Globus pallidus (tissue), 1 donor: ENCODE measurements at places on chromosomes 1 and 21.

- no peak for DNase-seq
Measured at GRCh38 chr21:26900980-26901379, 55.8 kb upstream of the ADAMTS1 start.

GRCh38 chr21:19326531-19327319, 923.1 kb upstream of the TMPRSS15 start:
- no peak for DNase-seq

- no peak for DNase-seq
Measured at GRCh38 chr1:107795441-107795840, 169.5 kb downstream of the VAV3 start.

- no peak for DNase-seq
Measured at GRCh38 chr1:119914071-119914470, 17.8 kb upstream of the ADAM30 start.

DNA sequence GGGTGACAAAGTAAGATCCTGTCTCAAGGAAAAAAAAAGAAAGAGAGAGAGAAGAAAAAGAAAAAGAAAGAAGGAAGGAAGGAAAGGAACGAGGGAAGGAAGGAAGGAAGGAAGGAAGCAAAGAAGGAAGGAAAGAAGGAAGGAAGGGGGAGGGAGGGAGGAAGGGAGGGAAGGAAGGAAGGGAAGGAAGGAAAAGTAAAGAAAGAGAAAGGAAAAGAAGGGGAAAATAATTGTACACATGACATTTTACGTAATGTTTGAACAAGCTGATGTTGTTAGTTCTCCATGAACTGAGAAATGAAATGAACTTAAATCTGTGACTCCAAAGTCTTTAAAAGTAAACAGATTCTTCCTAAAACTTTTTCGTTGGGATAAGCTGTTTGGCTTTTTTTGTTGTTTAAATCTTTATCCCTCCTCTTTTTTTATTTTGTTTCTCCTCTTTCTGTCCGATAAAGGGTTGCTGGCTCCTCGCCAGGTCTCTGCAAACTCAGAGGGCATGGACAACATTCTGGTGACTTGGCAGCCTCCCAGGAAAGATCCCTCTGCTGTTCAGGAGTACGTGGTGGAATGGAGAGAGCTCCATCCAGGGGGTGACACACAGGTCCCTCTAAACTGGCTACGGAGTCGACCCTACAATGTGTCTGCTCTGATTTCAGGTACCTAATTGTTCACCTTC, 59.8 kb downstream of the IL12RB2 start:
- no peak for DNase-seq

DNA sequence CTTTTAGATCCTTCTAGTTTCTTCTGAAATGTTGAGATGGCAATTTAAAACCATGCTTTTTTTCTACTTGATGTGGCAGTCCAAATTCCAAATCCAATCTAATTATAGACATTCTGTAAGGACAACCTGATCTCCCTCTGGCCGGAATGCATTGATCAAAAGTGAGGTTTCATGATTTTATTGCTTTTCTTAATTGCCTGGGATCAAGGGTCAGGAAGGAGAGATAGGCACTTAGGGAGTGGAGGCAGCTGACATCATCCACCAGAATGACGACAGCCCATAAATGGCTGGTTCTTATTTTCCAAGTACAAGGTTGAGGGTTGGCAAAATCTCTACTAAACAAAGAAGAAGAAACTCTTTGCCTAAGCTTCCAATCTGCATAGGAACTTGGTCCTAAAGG, 46.4 kb upstream of the SCCPDH start:
- DNase-seq, result no peak

DNA sequence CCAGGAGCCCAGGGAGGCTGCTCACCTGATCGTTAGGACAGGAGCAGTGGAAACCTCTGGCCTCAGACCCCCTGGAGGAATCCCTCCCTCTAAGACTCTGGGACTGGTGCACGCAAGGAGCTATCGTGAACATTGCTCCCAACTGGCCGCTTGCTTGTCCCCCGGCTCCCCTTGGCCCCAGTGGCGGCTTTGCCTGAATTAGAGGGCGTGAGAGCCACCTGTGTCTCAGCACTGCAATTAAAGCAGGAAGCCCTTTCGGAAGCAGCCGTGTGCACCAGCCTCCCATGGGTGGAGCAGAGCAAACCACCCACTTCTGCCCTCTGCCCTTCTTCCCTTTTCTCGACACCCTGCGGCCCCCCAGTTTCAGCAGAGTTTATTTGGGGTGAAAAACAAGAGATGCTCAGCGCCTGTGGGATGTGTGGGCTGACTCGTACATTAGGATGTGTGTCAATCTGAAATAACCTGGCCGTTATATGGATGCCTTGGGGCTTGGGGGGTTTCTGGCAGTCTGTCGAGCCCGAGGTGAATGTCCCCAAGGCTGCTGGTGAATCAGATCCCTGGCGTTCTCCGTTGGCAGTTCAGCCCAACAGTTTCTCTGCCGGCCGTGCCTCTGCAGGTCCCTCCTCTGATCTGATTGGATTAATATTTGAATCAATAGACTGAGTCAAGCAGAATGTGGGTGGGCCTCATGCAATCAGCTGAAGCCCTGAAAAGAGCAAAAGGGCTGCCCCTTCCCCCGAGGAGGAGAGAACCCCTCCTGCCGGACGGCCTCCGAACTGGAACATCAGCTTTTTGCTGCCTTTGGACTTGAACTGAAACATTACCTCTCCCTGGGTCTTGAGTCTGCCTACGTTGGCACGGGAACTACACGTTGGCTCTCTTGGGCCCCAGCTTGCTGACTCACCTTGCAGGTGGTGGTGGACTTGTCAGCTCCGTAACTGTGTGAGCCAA, 7.3 kb upstream of the UMODL1 start:
- DNase-seq, result no peak

GRCh38 chr1:2417833-2418225, 5.5 kb upstream of the PEX10 start:
- no peak for DNase-seq

- DNase-seq, result no peak
Measured at GRCh38 chr1:13679651-13680050, 20.3 kb upstream of the PRDM2 start.

- DNase-seq, result no peak
Measured at GRCh38 chr1:10978719-10979118, 33.7 kb upstream of the TARDBP start.

DNA sequence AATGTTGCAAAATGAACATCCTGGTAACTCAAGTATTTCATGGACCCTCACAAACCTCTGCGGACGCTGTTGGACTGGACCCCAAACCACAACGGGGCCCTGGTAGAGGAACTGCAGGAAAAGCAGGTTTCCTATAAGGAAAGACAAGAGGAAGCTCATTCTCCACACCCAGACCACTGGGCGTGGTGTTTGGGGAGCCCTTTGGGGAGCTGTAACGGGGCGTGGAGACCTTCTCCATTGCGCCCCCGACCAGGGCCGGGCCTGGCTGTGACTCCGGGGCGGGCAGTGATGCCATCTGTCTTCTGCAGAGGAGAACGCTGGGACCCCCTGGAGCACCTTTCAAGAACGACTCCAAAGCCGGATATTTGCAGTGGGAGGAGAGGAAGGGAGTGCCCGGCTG, 30.0 kb upstream of the AGPAT3 start:
- no peak for DNase-seq

- DNase-seq, result no peak
Measured at GRCh38 chr1:57518496-57518895, 94.6 kb upstream of the DAB1 start.

DNA sequence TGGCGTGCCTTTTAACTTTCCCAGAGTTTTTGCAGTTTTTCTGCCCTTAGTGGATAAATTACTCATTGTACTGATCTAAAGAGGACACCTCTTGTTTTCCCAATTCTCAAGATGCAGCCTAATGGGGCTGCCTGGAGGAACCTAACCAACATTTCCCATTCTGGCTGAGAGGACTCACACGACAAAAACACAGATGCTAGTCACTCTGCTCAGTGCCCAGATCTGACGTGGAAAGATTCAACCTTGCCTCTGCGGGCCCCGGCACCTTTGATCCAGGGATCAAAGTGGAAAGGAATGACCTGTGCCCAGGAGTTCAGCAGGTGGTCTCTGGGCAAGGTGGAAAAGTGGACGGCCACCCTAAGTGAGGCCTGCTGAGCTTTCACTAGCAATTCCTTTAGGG, 162.4 kb upstream of the FMN2 start:
- DNase-seq, result no peak

GRCh38 chr1:110170766-110171733, 20.8 kb downstream of the SLC6A17 start:
- DNase-seq, result no peak

DNA sequence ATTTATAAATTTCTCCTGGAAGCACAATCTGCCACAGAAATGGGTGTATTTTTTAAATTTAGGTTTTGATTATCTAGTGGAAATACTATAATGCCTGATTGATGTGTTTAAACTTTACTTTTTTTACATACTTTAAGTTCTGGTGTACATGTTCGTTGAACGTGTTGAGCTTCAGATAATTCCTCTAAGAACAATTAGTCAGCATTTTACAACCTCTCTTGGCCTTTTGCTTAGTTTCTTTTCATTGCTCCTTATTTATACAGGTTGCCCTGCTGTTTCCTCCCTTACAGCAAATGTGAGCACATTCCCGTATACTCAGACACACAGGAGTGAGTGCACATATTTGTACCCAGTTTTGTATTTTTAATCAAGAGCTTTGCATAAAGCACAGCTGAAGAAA, 1038.9 kb downstream of the BRINP3 start:
- no peak for DNase-seq

- no peak for DNase-seq
Measured at GRCh38 chr1:44118682-44119081, at the start of gene KLF17. KLF17 (plus strand) TSS chr1:44118821; CDS start chr1:44118908, 87 bp downstream.

DNA sequence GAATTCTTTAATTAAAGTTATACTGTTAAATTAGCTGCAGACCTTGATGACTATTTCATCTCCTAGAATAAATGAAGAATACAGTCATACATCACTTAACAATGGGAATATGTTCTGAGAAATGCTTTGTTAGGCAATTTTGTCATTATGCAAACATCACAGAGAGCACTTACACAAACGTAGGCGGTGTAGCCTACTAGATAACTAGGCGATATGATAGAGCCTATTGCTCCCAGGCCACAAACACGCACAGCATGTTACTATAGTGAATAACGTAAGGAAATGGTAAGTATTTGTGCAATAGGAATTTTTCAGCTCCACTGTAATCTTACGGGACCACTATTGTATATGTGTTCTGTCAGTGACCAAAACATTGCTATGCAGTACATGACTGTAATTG, 37.6 kb upstream of the DESI2 start:
- no peak for DNase-seq
